Stimulated activated CD4-positive, alpha-beta T cell treated with anti-CD3 and anti-CD28 coated beads, Interleukin-2, amount 100 ng/mL, for 48 hours (primary cell): ENCODE measurements at places on chromosomes 3 and 15.

DNA sequence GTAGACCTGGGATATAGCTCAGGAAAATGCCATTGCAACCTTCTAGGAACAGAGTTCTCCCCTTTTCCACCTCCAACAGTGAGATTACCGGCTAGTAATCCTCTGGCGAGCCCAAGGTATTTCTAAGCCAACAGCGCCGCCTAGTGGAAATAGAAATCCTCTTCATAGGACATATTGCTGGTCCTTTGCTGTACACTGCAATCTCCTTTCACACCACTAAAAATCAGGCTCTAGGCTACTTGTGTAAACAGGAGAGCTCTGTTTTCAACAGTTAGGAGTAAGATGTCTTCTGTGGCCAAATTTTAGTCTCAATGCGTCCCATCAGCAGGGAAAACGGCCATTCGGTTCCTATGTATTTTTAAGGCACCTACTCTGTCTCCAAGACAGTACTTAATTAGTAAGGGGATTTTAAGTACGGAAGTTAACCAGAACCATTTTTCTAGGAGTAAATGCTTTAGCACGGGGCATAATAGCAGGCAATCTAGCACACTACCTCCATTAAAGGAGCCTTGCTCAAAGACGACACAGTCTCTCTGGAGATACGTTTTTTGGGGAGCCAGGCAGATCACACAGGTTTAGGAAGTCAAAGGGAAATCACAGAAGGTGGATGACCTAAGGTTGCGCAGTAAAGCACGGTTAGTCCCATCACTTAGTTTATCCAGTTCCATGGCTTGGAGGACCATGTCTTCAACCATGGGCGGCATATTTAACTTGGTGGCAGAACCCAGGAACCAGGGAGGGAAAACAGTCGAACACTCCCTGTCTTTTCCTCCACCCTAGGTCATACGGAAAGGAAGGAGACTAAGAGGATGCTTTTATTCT lies 43.8 kb downstream of the NCEH1 start:
- peak; percentile 85 for DNase-seq

DNA sequence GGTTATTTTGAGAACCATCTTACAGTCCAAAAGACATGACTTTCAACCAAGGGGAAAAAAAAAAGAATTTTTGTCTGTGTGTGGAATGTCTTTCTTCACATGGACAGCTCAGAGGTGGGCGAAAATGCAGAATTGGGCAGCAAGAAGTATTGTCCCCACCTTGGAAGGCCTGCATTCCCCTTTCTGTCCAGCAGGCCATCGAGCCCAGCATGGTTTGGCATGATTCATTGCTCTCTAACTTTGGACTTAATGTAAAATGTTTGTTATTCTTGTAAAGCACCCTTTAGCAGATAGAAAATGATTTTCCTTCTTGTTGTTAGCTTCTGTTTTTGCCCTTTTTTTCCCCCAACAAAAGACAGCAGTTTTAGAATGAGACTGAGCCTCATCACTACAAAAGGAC lies 12.4 kb downstream of the MYO1E start:
- DNase-seq, result no peak

DNA sequence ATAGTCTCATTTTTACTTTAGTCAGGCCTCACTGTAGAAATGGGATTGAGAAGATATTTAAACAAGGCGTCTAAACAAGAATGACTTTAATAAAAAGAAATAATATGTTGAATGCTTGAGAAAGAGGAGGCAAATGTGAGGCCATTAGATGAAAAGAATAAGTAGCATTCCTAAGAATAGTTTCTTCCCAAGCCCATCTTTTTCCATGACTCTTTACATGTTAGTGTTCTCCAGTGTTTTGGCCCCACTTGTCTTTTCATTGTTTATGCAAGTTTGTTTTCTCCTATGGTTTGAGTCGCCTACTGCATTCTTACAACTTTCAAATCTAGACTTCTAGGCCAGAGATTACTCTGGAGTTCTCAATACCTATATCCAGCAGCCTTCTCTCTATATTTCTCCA lies 39.0 kb downstream of the TSC22D2 start:
- no peak for DNase-seq

DNA sequence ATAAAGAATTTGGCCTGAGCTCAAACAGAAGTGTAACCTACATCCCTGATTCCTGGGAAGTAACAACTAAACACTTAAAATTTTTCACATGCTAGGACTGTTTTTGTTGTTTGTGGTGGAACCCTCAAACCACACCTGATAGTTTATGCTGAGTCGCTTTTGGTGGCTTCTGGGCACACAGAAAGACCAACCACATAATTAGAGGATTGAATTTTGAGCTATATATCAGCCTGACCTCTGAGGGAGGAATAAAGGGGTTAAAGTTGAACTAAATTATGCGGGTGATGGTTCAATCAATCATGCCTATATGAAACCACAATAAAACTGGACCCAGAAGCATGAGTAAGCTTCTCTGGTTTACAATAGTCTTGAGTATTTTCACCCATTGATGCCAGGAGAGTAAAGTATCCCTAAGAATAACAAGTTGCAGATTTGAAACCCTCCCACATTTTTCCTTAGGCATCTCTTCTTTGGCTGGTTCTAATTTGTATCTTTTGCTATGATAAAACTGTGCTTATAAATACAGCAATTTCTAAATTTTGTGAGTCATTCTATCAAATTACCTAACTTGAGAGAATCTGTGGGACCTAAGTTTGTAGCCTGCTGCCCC lies 1304.5 kb upstream of the GBE1 start:
- DNase-seq, result no peak

GRCh38 chr15:80367094-80367493 lies 37.1 kb upstream of the ARNT2 start:
- DNase-seq, result no peak

DNA sequence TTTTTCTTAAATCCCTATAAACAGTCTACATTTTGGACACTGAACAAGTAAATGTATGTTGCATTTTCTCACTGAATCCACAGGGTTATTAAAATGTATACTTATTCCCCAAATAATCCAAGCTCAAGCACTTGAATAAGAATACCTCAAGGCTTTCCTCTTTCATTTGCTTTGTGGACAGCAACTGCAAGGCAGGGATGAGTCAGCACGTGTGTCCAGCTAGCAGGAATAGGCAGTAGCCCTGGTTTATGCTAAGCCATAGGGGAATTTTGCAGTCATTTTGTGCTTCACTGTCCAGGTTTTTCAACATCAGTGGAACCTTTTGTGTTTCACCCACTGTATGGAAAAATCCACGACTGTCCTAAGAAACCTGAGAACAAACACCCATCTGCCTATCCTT lies 96.7 kb upstream of the KCNMB2 start:
- no peak for DNase-seq
